Activated T-helper 1 cell treated with anti-CD3 and anti-CD28 coated beads, Interleukin-2, amount 50 U/mL, for 16 hours (primary cell): ENCODE measurements at places on chromosomes 6 and 20.

DNA sequence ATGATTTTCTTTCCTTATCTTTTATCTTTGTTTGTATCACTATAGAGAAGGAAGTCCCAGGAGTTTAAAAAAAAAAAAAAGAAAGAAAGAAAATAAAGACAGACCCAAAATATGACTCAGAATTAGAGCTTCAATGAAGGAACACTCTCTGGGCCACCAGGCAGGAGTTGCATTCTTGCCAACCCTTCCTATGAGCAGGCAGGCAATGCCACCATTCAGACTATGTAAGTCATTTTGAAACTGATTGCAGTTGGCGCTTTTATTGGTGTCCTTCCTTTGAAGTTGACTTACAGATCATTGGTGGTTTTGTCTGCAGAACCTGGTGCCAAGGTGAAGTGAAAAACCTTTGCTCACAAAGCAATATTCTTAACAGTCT, 50.3 kb downstream of the MYB start:
- no peak for DNase-seq

GRCh38 chr6:53320964-53321363, 27.8 kb downstream of the ELOVL5 start:
- no peak for DNase-seq

GRCh38 chr20:49400904-49401303, 81.6 kb downstream of the KCNB1 start:
- no peak for DNase-seq

DNA sequence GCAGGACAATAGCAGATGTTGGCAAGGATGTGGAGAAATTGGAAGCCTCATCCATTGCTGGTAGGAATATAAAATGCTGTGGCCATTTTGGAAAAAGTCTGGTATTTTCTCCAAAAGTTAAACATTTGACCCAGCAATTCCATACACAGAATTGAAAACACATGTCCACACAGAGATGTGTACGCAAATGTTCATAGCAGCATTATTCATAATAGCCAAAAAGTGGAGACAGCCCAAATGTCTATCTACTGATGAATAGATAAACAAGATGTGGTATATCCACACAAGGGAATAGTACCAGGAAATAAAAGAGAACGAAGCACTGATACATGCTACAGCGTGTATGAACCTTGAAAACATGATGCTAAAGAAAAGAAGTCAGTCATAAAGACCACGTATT, 40.5 kb downstream of the CFAP61 start:
- DNase-seq: no peak

DNA sequence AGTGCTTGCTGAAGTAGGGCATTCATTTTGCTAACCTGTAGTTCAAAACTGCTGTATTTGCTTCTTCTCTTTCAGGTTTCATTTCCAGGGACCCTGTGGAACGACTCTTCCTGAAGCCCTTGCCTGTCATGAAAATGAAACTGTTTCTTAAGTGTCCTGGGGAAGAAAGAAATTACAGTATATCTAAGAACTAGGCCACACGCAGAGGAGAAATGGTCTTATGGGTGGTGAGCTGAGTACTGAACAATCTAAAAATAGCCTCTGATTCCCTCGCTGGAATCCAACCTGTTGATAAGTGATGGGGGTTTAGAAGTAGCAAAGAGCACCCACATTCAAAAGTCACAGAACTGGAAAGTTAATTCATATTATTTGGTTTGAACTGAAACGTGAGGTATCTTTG, 3.4 kb upstream of the NOL7 start:
- DNase-seq: no peak

GRCh38 chr20:25295386-25296093, 47.7 kb downstream of the PYGB start:
- no peak for DNase-seq

GRCh38 chr6:80667006-80667405, 560.5 kb downstream of the BCKDHB start:
- no peak for DNase-seq

DNA sequence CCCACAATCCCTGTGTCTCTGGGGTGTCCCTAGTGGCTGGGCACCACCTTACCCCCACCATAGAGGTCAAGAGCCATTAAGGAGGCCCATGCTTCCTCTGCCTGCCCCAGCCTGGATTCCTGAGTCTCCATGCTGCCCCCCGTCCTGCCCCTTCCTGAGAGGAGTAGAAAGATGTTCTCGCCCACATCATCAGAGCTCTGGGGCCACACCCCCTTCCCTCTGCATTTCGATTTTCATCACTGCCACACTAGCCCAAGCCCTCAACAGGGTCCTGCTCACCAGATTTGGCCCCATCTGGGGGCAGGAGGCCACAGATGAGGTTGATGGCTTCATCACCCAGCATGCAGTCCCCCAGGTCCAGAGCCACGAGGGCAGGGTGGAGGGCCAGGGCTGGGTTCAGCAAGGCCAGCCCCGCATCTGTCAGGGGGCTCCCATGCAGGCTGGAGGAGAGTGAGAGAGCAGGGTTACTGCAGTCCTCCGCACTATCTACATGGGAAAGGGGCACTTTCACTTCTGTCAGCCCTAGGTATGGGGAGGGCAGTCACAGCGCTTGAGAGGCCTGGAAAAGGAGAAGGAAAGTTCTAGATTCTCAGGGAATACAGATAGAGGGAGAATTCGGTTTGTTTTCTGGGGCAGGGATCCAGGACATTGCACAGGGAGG, 1.5 kb downstream of the LRRC73 start:
- DNase-seq: no peak

GRCh38 chr6:126335210-126335609, 4.7 kb upstream of the CENPW start:
- DNase-seq: no peak

- no peak for DNase-seq
These were observed 9.6 kb upstream of the SAPCD1 start for GRCh38 chr6:31752739-31753319.

- no peak for DNase-seq
These were observed 94.4 kb upstream of the ZNF217 start for GRCh38 chr20:53688085-53688484.

- no peak for DNase-seq
These were observed 35.3 kb downstream of the DLL1 start for GRCh38 chr6:170255426-170256125.

DNA sequence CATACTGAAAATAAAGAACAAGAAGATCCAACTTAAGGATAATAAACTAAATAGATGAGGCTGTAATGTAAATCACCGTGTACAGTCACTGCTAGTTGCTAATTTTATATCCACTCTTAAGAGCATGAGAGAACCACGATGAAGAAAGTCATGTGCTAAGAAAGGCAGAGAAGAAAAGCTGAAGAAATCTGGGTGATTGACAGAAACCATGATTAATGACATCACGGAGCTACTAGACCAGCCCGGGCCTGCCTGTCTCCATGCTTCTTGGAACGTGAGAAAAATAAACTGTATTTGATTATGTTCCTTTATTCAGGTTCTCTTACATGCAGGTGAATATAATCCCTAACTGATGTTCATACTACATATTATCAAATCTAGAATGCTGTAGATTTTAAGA, 84.2 kb upstream of the E2F3 start:
- no peak for DNase-seq
